Ovary (tissue), 10 donors: ENCODE measurements at places on chromosomes 11 and 22.

DNA sequence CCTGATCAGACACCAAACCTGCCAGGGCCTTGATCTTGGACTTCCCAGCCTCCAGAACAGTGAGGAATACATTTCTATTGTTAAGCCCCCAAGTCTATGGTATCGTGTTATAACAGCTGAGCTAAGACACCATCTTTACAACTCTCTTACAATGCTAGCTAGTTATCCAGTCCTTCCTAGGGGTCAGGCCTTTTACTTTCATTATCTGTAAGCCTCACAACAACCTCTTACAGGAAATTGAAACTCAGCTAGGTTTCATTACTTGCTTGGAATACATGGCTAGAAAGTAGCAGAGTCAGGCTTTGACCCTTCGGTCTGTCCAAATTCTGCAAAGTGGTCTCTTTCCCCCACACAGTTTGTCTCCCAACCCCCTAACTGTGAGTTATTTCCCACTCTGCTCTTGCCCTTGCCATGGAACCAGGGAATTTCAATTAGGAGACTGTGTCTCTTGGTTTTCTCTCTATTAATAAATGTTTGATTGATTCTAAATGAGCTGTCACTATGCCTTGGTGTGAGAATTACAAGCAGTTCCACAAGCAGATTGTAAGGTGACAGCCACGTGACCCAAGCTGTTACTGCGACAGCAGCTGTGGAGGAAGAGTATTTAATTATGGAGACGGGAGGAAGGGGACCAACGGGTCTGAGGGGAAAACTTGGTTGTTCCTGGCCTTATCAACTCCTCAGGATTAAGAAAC lies 38.4 kb upstream of the CLMP start:
- DNase-seq: no peak

GRCh38 chr22:31490496-31490925 lies 869 bp upstream of the EIF4ENIF1 start:
- DNase-seq: no peak

- DNase-seq: no peak
Observed at GRCh38 chr22:43171019-43171491, 15.9 kb downstream of the TTLL12 start.

DNA sequence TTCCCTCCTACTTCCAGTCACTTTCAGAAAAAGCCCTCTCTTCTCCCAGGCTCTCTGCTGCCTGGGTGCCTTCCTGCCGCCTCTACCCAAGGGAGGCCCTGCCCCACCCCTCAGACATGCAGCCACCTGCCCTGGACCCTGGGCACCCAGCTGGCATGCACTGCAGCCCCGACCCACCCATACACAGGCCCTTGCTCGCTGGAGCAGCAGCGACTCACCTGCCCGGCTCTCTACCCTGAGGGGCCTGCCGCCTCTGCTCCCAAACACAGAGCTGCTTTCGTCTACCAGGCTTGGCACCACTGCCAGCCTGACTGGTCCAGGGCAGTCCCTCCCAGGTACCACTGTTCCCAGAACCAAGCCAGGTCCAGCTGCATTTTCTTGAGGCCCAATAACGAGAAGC lies 1.2 kb upstream of the TSSK2 start:
- no peak for DNase-seq

DNA sequence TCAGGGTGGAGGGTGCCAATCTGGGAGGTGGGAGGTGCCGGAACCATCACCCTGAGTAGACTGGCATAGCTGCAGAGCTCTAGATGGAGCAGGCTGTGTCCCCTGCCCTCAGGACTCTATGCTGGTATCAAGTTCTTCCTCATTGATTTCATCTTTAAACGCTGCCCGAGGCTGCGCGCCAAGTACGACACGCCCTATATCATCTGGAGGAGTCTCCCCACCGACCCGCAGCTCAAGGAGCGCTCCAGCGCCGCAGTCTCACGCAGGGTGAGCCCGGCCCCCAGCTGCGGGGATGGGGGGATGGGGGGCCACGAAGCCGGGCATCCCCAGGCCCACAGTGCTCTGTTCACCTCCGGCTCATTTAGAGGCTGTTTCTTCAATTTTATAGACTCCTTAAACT lies 52.5 kb downstream of the GRAMD4 start:
- no peak for DNase-seq

DNA sequence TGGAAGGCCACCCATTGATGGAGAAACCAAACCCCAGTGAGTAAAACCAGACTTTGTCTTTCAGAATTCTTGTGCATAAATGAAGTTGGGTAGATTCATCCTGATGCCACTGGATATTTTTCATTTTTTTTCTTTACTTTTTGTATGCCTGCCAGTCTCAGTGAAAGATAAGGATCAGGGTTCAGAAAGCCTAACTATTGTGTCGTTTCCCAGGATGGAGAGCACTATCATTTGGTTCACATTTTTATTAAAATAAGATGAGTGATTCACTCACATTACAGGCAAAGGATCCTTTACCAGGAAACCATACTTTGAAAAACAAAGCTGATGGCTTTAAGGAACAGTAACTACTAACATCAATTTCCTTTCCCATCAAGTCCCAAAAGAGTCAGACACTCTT lies 52.0 kb downstream of the ARFGAP2 start:
- DNase-seq: no peak

GRCh38 chr11:122523846-122524805 lies 131.4 kb upstream of the UBASH3B start:
- no peak for DNase-seq
